Stimulated activated CD8-positive, alpha-beta memory T cell treated with anti-CD3 and anti-CD28 coated beads, Interleukin-7, amount 100 ng/mL, for 1 hour (primary cell): ENCODE measurements at places on chromosomes 6 and 20.

GRCh38 chr6:42195415-42195814 is 659 bp upstream of the GUCA1B start:
- DNase-seq = no peak

- DNase-seq = no peak
These were observed 140.8 kb downstream of the VEGFA start for GRCh38 chr6:43910638-43911353.

GRCh38 chr20:29878281-29878741 is 1379.2 kb upstream of the DEFB115 start:
- no peak for DNase-seq

GRCh38 chr6:167963589-167964057 is 33.8 kb upstream of the KIF25 start:
- no peak for DNase-seq

- no peak for DNase-seq
These were observed 246.8 kb upstream of the SGK1 start for GRCh38 chr6:134564705-134565104.

- DNase-seq = no peak
These were observed 33.0 kb downstream of the RRBP1 start for GRCh38 chr20:17648791-17649730.
